ENCODE measurements at places on chromosomes 5 and 9. TPM values are rescaled to one million over a fixed set of nuclear protein-coding genes. Genes with fewer than 3 reads are reported as not detected.

GRCh38 chr5:132003170-132003744 lies 8.2 kb downstream of the ACSL6 start:
- peaks cover 20% of the 10 kb centered on the region for H3K4me1 ChIP-seq
- no peak overlapping the region for H3K27ac ChIP-seq
- DNase-seq: no peak
- no peak overlapping the region for H3K4me3 ChIP-seq

- H3K27ac ChIP-seq: no peak overlapping the region
- H3K4me3 ChIP-seq: no peak overlapping the region
- H3K36me3 ChIP-seq: peaks cover 1% of the 10 kb centered on the region
- peaks cover 40% of the 10 kb centered on the region for H3K4me1 ChIP-seq
- H3K27me3 ChIP-seq: no peaks in the 10 kb centered on the region
These were observed 40.1 kb downstream of the ALG2 start for GRCh38 chr9:99181621-99182020.

DNA sequence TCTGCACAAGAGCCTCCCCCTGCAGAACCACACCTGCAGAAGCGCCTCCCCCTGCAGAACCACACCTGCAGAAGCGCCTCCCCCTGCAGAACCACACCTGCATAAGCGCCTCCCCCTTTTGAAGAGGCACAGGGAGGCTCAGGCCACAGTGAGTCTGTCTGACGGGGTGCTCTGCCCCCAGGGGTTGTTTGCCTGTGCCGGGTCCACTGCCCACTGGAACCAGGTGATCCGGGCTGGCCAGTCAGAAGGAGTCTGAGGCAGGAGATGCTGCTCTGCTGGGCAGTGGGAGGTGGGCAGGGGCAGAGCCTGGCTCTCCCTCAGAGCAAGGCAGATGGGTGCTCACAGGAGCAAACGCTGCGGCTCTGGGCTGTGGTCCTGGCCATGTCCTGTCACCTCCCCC lies 60.8 kb upstream of the RNU6ATAC start:
- peaks cover 5% of the 10 kb centered on the region for H3K4me1 ChIP-seq
- H3K27ac ChIP-seq: no peak overlapping the region
- no peak overlapping the region for H3K4me3 ChIP-seq
- no peaks in the 10 kb centered on the region for H3K36me3 ChIP-seq
- H3K27me3 ChIP-seq: peaks cover 33% of the 10 kb centered on the region

- no peaks in the 10 kb centered on the region for H3K36me3 ChIP-seq
- H3K4me3 ChIP-seq: no peak overlapping the region
- H3K27me3 ChIP-seq: peaks cover 4% of the 10 kb centered on the region
- no peaks in the 10 kb centered on the region for H3K4me1 ChIP-seq
These were observed 71.3 kb upstream of the HTR4 start for GRCh38 chr5:148725675-148726074.

Gene GDNF
- 0.47 TPM for total RNA-seq

DNA sequence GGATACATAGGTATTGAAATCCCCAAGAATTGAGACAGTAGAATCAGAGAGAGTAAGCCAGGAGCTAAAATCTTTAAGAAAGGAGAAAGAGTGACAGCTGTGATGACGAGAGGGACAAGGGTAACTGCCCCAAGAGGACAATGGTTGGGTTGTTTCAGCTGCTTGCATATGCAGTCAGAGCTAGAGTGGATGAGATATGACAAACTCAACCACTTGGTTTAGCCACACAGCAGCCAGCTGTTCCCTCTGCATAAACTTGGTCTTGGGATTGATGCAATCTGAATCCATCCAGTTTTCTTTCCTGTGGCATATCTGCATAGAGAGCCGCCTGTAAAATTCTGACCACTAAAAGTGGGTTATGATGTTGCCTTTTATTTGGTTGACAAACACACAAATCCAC lies 100.7 kb downstream of the ZNF622 start:
- no peak for DNase-seq
- no peak overlapping the region for H3K27ac ChIP-seq
- no peak overlapping the region for H3K4me3 ChIP-seq
- no peaks in the 10 kb centered on the region for H3K36me3 ChIP-seq

- no peak for DNase-seq
- peak overlapping the region; percentile 11 for H3K27ac ChIP-seq
- H3K4me3 ChIP-seq: no peak overlapping the region
- H3K27me3 ChIP-seq: no peaks in the 10 kb centered on the region
- H3K4me1 ChIP-seq: peaks cover 12% of the 10 kb centered on the region
These were observed 7.2 kb downstream of the CYSTM1 start for GRCh38 chr5:140182075-140182711.

DNA sequence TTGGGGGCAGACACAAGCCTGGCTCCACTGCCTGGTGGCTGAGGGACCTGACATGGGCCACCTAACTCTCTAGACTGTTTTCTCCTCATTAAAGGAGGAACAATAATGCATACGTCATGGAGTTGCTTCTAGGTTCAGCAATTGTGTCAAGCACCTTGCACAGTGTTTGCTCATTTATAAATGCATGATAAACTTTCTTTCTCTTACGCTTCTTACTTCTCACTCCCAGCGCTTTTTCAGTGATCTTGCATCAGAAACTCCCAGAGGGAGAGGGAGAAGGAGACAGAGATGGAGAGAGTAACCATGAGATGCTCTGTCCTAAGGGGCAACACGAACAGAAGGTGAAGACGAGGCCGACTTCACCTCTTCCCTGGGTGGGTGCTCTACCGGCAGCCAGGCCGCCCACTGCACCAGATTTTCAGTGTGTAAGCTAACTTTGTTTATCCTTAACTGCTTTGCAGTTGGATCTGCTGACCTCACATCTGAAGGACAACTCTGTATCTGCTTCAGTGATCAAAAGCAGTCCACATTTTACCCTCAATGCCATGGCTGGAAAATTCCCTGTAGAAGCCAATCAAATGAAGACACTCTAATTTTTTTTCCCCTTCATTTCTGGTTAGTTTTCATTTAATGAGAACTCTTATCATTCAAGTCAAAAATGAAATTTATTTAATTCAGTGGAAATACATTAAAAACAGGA lies 35.3 kb downstream of the MED27 start:
- H3K27ac ChIP-seq: no peak overlapping the region
- peaks cover 32% of the 10 kb centered on the region for H3K4me1 ChIP-seq

DNA sequence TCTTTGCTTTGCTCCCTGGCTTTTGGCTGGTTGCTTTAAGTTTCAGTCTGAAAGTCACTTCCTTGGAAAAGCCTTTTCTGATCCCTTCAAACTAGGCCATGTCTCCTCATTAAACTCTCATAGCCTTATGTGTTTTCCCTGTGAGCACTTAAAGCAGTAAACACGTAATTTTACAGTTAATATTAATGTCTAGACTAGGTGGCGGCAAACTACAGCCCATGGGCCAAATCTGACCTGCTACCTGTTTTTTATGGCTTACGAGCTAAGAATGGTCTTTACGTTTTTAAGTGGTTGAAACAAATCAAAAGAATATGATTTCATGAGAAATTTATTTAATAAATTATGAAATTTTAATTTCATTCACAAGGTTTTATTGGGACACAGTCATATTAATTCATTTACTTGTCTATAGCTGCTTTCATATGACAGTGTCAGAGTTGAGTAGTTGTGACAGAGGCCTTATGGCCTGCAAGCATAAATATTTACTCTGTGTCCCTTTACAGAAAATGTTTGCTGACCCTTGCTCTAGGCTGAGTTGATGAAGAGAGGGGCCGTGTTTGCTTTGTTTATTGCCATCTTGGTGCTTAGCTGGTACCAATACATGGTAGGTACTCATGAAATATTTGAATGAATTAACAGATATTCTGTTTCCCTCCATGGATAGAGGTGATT lies 7.4 kb downstream of the SLC44A1 start:
- H3K36me3 ChIP-seq: no peaks in the 10 kb centered on the region
- H3K4me3 ChIP-seq: no peak overlapping the region
- no peak overlapping the region for H3K27ac ChIP-seq
- peaks cover 36% of the 10 kb centered on the region for H3K4me1 ChIP-seq
- no peak for DNase-seq

GRCh38 chr9:19830796-19831195 lies 42.0 kb upstream of the SLC24A2 start:
- no peak for DNase-seq
- H3K27ac ChIP-seq: no peak overlapping the region
- H3K27me3 ChIP-seq: no peaks in the 10 kb centered on the region

DNA sequence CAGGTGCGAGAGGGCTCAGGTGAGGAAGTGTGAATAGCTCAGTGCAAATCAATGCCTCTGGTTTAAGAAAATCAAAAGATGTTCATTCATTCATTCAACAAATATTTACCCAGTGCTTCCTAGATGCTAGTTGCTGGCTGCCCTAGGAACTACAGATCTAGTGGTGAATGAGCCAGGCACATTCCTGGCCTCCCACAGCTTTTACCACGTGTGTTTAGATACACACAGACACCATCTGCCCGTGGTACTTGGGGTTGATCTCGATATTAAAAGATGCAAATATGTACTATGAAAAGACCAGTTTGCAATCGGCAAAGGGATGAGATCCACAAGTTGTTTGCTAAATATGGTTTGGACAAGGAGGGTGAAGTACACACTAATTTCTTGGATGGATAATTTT lies 78.2 kb downstream of the GTF3C4 start:
- no peak overlapping the region for H3K4me3 ChIP-seq
- H3K4me1 ChIP-seq: peaks cover 14% of the 10 kb centered on the region

DNA sequence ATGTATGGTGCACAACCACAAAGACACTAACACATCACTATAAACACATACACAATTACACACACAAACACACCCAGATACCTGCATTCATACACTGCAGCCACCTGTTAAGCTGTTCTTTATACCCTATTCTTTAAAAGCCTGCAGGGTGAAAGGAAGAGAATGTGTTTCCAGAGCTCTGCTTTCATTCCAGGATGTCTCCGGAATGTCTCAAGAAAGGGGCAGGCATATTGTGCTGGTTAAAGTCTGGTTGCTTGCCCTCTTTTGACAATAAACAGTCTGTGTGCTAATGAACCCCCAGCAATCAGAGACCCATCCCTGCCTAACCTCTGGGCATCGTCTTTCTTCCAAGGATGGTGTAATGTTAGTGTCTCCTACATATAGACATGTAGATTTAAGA lies 181.6 kb downstream of the EPB41L4A start:
- no peak overlapping the region for H3K4me3 ChIP-seq
- H3K27ac ChIP-seq: no peak overlapping the region
- peaks cover 3% of the 10 kb centered on the region for H3K36me3 ChIP-seq
- no peaks in the 10 kb centered on the region for H3K27me3 ChIP-seq
- peaks cover 3% of the 10 kb centered on the region for H3K4me1 ChIP-seq
- DNase-seq: no peak

DNA sequence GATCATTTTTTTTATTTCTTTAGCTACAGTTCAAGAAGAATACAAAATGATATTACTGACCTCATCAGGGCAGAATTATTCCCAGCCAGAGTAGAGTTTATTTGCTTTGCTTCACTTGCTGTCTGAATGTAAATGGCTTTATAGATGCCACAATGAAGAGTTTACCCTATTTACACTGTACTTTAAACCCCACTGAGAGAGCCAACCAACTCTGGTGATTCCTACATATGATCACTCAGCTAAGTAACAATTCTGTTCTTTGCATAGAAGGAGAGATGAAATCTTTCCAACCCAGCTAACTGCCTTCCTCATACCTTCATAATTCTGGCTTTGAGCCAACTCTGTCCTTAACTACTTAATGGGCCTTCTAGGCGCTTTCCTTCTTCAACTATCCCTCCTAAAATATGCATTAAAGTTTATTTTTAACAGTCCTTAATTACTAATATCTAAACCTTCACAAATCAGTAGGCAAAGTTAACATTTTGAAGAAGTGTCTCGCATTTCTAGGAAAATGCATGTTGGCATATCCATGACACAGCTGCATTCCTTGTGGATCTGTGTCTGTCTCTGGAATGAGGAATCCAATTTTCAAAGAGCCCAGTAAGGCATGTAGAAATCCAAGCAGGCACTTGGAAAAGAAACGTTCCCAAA lies 284.8 kb upstream of the GRAMD2B start:
- DNase-seq: no peak
- H3K4me1 ChIP-seq: no peaks in the 10 kb centered on the region
- no peak overlapping the region for H3K4me3 ChIP-seq
- no peak overlapping the region for H3K27ac ChIP-seq
- no peaks in the 10 kb centered on the region for H3K36me3 ChIP-seq
- H3K27me3 ChIP-seq: peaks cover 3% of the 10 kb centered on the region

- H3K4me1 ChIP-seq: peaks cover 3% of the 10 kb centered on the region
- no peaks in the 10 kb centered on the region for H3K27me3 ChIP-seq
- H3K4me3 ChIP-seq: no peak overlapping the region
- peak overlapping the region; percentile 76 for H3K27ac ChIP-seq
- DNase-seq: no peak
- H3K36me3 ChIP-seq: no peaks in the 10 kb centered on the region
These were observed 30.9 kb downstream of the NTNG2 start for GRCh38 chr9:132192728-132193127.

DNA sequence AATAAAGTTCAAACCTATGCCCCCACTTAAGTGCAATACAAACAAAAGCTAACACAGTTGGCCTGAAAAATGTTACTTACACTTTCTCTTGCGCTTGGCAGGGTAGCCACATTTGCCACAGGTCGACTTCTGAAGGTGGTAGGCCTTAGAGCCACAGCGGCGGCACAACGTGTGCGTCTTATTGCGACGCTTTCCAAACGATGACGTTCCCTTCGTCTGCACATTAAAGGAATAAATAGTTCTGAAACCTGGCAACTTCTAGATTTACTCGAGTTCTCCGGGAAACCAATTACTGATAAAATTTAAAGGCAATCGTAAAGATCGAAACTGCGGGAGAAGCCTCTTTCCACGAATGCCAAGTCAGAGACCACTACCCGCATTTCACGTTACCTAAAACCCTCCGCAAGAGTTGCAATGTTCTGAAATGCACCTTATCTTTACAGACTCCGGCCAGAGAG lies 602 bp downstream of the RPL37 start:
- H3K27me3 ChIP-seq: no peaks in the 10 kb centered on the region
- peaks cover 33% of the 10 kb centered on the region for H3K4me1 ChIP-seq
- H3K36me3 ChIP-seq: peaks cover 37% of the 10 kb centered on the region
- peak overlapping the region; percentile 98 for H3K4me3 ChIP-seq

GRCh38 chr5:56088431-56088949 lies 93.7 kb upstream of the IL6ST start:
- H3K27me3 ChIP-seq: no peaks in the 10 kb centered on the region
- H3K36me3 ChIP-seq: no peaks in the 10 kb centered on the region
- DNase-seq: no peak
- H3K4me1 ChIP-seq: peaks cover 7% of the 10 kb centered on the region

GRCh38 chr9:3732077-3733038 lies 206.6 kb upstream of the RFX3 start:
- DNase-seq: peak; percentile 45
- peaks cover 10% of the 10 kb centered on the region for H3K4me1 ChIP-seq
- peak overlapping the region; percentile 47 for H3K27ac ChIP-seq
- H3K27me3 ChIP-seq: no peaks in the 10 kb centered on the region
- no peaks in the 10 kb centered on the region for H3K36me3 ChIP-seq

- no peaks in the 10 kb centered on the region for H3K27me3 ChIP-seq
- peaks cover 4% of the 10 kb centered on the region for H3K4me1 ChIP-seq
- H3K36me3 ChIP-seq: peaks cover 4% of the 10 kb centered on the region
- no peak for DNase-seq
- no peak overlapping the region for H3K27ac ChIP-seq
These were observed 194.3 kb upstream of the MAP3K1 start for GRCh38 chr5:56620903-56621677.

Gene ANKRD34B
- 0.17 TPM for total RNA-seq

Gene TMEM215
- not detected for total RNA-seq

- peak overlapping the region; percentile 94 for H3K27ac ChIP-seq
- H3K27me3 ChIP-seq: peaks cover 18% of the 10 kb centered on the region
- no peak for DNase-seq
- peak overlapping the region; percentile 68 for H3K4me3 ChIP-seq
These were observed 681 bp upstream of the LHFPL2 start for GRCh38 chr5:78649211-78649695.

GRCh38 chr5:161414896-161415295 lies 131.6 kb downstream of the GABRB2 start:
- H3K27ac ChIP-seq: no peak overlapping the region
- DNase-seq: no peak
- H3K27me3 ChIP-seq: peaks cover 7% of the 10 kb centered on the region
- no peaks in the 10 kb centered on the region for H3K36me3 ChIP-seq
